Hematopoietic multipotent progenitor cell treated with erythropoietin and hydrocortisone succinate and interleukin-3 and kit ligand, for 4 days (in vitro differentiated cells): ENCODE measurements at places on chromosomes 2 and 18.

DNA sequence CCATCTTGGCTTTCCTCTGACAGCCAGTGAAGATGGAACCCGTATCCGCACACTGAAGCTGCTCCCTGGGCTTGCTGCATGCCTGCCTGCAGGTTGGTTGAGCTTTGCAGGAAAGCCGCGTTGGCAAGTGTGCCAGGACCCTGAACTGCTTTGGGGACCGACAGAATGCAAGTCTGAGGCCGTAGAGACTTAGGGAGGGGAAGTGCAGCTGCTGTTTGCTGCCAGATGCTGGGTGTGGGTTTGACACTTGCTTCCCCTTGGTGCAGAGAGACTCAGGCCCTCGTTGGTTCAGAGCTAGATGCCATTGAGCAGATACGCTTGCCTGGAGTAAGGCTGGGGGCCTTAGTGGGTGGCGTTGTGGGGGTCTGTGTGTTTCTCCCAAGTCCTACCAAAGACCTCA, 13.1 kb upstream of the PHLPP1 start:
- peak; percentile 72 for DNase-seq

GRCh38 chr2:109229094-109229675, 100.2 kb downstream of the SH3RF3 start:
- no peak for DNase-seq

DNA sequence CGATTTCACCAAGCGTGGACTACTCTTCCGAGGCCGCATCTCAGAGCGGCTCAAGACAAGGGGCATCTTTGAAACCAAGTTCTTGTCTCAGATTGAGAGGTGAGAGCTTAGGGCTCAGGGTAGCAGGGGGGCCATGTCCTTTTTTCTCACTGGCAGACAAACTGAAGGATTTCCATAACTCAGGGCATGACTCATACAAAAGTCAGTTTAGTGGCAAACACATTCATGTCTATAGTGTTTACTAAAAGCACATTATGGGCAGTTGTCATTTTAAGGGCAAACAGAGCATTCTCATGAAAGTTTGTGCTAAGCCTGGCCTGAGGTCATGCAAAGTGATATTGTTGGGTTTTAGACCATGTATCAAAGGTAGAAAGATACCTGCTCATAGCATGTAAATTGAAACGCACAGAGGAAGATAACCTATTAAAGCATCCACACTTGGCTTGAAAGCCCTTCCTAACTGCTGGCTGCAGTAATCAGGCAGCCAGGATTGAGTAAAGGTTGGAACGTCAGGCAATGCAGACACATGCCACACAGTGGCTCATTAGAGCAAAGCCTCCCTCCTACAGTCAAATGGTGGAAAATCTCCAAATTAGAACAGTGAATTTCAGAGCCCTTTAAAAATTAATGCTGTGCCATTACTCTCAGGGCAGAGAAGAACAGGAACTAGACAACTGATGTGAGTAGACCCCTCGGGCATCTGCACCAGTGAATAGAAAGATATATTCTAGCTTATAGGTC, 54.2 kb downstream of the HK2 start:
- no peak for DNase-seq

DNA sequence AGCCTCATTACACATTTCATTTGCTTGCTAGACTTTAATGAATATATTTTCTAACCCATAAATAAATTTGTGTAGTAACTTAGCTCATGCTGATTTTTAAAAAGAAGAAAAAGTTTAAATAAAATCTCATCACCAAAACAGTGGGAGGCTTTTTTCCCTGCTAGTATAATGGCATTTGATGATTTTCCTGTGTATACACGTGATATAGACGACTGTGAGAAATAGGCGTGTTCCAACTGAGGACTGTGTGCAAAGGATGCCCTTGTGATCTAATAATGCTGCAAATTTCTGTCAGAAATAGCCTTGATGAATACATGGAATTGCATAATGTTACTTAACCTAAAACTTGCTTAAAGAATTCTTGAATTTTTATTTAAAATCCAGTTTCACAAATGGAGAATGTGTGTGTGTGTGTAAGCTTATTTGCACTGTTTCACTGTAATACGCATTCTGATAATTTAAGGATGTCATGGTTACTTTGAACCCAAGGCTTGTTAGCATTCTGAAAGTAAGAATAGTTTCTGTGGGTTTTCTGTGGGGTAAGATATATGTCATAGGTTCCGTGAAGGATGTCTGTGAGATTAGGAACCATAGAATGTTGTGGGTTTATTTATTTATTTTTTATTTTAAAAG, 178.0 kb downstream of the DLGAP1 start:
- no peak for DNase-seq

DNA sequence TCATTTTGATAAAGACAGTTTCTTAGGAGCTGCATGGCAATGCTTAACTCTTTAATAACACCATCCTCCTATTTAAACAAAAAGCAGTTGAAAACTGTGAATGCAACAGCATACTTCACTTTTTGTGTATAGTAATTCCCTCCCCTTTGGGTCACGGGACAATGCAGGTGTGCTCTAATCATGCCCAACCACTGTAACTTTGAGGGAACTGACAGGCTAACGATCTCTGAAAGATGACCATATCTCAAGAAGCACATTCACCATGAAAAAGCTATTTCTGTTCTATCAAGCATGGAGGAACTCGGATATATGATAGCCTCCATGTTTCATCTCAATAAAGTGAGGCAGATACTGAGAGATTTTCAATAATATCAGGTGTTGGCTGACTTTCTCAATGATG, 81.1 kb upstream of the CD226 start:
- DNase-seq: no peak

- no peak for DNase-seq
These were observed 249.8 kb downstream of the NYAP2 start for GRCh38 chr2:225649274-225649673.

DNA sequence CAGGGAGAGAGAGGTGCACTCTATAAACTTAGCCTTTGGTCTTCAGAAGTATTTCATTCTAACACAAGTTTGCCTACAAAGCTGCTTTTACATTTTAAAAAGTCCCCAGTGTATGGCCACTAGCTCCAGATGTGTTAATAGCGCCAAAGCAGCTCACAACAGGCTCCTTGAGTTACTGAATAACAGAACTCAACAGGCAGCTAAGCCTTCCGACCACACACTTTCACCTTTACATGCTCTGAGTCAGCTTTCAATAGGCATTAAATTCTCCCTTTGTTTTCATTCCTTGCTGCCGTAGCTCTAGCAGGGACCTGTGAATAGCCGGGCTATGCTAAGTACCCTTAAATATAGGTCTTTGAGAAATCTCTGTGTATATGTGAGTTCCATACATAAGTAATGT, 262.8 kb upstream of the PARD3B start:
- no peak for DNase-seq

GRCh38 chr2:231394211-231395141, 1.0 kb upstream of the B3GNT7 start:
- DNase-seq: no peak

DNA sequence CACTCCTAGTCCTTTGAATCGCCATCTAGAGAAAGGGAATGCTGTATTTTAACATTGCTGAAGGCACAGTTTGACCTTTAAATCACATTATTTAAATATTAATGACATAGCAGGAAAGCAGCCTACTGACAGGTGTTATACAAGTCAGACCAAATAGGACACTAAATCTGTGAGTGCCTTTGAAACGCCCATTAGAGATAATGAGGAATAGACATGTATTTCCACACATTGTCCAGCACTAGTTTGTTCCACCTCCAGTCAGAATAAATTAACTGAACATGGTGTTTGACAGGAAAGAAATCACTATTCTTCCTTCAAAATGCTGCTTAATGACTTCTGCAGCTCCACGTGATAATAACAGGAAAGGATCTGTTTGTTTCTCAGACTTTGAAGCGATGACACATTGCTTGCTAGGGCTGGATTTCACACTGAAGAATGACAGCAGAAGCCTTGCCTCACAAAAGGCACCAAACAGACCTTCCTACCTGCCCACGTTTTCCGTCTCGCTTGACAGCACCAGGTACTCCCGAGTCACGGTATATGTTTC, 90.5 kb upstream of the DDX18 start:
- no peak for DNase-seq

GRCh38 chr18:72235422-72235821, 308.7 kb downstream of the CBLN2 start:
- no peak for DNase-seq

DNA sequence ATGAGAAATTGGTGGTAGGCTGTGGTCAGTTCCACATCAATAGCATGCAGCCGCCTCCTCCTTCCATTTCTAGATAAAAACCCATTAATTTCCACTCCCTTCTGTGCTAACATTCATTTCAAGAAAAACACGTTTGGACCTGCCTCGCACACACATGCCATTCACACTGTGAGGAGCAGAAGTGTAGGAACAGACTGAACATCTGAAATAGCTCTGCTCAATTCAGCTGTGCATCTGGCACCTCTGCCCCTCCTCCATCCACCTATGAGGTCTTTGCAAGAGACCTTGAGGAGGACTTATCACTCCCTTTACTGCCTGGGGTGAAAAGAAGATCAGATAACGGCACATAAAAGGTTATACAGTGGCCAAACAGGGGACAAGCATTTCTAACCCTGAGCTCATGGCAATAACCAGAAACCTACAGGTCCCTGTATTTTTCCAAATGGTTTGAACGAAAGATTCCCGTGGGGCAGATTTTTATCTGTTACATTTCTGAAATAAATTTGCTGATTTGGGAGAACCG, 30.8 kb upstream of the LRP2 start:
- no peak for DNase-seq

DNA sequence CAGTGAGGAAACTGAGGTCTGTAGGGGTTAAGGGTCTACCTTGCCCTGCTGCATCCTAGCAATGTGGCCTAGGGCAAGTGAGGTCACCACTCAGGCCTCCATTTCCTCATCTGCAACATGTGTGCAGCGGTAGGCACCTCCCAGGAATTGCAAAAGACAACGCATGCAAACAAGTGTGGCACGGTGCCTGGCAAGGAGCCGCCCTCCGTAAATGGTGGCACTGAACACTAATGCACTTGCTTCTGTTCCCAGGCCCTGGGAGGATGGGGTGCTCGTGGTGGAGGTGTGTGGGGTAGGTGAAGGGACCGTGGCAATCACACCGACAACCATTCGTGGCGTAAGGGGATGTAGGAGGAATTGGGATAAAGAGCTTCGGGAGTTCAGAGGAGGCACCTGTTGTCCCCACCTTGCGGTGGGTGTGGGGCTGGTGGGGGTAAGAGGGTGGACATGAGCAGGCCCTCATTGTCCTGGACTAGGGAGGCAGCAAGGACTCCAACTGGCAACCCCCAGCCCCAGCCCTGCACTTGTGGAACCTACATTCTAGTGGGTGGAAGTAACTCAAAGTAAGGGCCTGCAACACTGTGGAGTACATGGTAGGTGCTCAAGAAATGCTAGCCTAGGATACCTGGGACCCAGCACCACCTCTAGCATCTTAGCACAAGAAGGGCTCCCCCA, 26.0 kb downstream of the ATOH8 start:
- DNase-seq: no peak

DNA sequence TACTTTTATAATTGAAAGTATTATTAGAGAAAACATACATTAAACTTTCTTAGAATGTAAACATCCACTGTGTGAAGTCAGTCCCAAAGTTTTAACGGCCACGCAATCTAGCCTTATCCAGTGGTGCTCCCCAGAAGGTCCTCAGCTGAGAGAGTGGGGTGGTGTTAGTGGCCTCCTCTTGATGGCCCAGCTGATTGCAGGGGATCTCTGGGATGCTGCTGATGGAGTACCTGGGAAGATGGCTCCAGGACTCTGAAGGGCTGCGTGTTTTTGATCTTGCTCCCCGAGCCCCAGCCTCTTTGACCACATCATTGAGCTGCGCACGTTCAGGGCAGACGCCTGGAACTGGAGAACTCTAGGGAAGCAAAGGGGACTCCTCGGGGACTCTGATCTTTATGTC, 181.4 kb downstream of the FAM210A start:
- no peak for DNase-seq

- peak; percentile 54 for DNase-seq
These were observed 181.3 kb upstream of the ZNF521 start for GRCh38 chr18:25533218-25533617.

GRCh38 chr18:78804206-78805030, 175.2 kb upstream of the SALL3 start:
- DNase-seq: no peak

DNA sequence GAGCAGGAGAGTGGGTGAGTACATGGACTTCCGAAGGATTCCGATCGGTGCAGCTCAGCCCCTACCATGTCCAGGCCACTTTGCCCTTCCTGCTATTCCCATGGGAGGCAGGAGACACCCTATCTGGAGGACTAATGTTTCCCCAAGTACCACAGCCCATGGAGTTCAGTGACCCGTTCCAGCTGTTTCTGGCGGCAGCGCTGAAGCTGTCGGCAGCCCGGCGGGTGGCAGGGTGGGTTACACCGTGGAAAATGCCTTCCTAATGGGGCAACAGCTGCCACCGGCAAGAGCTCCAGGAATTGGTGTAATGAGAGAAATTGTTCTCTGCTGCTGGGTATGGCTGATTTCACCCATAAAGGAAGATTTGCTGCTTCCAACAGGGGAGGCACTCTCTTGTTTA, 98.3 kb downstream of the MYCN start:
- no peak for DNase-seq

DNA sequence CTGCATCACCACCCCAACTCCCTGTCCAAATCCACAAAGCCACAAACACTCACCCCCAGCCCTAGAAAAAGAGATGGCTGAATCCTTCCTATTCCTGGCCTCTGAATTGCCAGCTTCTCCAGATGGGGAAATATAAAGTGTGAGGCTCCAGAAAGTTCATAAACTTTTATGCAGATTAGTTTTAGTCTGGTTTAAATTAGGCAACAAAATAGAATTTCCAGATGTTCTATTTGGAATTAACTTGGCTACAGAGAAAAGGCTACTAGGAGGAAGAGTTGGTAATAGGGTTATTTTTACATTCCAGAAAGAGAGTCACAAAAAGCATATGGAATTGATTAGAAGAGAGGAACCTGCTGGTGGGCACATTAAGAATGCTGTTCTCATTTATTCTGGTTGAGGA, 56.0 kb downstream of the EN1 start:
- DNase-seq: no peak

DNA sequence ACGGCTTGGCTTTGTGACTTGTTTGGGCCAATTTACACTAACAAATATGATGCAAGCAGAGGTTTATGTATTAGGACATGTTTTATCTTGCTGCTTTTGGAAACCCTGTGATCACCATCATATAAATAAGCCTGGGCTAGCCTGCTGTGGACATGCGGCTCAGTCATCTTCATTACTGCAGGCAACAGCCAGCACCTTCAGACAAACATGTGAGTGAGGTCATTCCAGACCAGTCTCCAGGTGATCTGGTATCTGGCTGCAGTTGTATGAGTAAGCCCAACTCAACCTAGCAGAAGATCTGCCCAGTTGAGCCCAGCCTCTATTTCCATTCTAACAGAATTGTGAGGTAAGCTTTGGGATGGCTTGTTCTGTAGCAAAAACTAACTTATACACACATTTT, 254.6 kb upstream of the ATP5MC3 start:
- no peak for DNase-seq

DNA sequence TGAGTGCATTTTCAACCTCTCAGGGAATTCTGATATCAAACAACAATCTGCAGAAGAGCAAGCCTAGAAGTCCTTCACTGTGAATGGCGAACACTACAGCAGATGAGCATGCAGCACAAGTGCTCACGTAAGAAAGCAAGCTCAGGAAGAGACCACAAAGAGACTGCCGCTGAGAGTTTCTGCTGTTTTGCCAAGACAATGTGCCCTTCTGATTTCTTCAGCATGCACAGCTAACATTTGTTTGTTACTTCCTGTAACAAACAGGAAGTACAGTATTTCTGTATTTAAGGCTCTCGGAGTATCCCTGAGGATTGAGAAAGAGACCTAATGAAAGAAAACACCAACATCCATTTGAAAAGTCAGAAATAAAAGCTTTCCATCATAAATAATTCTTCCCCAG, 45.9 kb downstream of the MBOAT2 start:
- no peak for DNase-seq
